ENCODE measurements at places on chromosomes 2 and 18.

GRCh38 chr18:13676471-13676870 lies 49.9 kb downstream of the FAM210A start:
- DNase-seq, result no peak

- DNase-seq, result peak; percentile 58
Observed at GRCh38 chr2:54903736-54904554, 146.3 kb downstream of the RTN4 start.

GRCh38 chr2:188245230-188245629 lies 46.4 kb upstream of the GULP1 start:
- no peak for DNase-seq

GRCh38 chr2:157627594-157628476 lies 829 bp downstream of the ACVR1C start:
- DNase-seq, result no peak

- DNase-seq, result no peak
Observed at GRCh38 chr2:116953-117352, 70.6 kb upstream of the FAM110C start.
